ENCODE measurements at places on chromosomes 12 and 14.

DNA sequence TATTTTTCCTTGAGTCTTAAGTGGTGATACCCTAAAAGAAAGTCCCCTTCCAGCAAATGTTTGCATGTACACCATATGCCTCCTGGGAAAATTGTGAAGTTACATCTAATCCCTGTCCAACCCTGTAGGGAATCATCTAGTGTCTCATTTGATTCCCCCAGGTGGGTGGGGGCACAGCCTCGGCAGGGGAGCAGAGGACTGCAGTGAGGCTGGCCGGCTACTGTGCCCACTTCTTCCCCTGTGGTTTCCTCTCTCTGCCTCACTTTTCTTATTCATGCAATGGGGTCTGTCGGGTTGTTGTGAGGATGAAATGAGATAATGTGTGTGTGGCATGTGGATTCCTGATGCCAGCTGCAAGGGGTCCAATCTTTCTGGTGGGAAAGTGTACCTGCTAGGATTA, 6.0 kb downstream of the PAPLN start:
- no peak for DNase-seq

DNA sequence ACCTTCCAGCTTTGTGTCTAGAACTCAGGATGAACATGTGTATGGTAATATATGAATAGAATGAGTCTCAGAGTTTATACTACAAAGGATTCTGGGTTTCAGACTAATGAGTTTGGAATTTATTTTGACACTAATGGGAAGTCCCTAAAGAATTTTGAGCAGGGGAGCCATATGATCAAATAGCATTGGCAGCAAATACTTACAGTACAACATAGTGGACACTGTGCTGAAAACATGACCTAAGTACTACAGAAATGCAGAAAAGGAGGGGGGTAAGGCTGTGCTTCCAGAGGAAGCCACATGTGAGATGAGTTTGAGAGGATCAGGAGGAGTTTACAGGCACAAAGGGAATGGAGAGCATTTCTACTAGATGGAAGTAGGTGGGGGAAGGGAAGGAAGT, 225.8 kb downstream of the C12orf42 start:
- DNase-seq = no peak

DNA sequence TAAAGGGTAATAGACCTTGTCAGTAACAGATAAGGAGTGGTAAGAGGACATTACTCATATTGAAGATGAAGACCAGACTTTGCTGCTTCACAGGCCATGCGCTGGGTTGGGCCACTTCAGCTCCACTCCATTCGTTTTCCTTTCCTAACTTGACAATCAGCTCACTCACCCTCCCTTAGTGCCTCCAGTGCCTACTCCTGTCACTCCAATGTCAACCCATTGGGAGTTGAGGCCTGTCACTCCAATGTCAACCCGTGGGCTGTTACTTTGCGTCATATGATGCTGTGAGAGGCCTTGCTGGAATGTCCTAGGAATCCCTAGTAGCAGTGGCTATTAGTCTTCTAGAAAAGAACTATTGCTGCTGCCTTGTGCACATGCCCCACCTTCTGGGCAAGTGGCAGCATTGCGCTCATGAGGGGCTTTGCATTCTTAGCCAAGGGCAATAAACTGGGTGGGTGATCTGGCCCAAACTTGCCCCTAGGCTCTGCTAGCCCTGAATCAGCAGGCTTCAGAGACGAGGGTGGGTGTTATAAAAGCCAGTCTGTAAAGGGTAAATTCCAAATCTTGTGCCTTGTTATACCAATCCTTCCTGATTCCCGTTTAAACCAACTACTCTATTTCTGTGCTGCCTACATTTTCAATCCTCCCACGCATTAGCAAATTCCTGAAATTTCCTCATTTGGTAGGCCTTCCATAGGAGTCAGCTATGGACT, 36.1 kb downstream of the BAZ2A start:
- DNase-seq = no peak

DNA sequence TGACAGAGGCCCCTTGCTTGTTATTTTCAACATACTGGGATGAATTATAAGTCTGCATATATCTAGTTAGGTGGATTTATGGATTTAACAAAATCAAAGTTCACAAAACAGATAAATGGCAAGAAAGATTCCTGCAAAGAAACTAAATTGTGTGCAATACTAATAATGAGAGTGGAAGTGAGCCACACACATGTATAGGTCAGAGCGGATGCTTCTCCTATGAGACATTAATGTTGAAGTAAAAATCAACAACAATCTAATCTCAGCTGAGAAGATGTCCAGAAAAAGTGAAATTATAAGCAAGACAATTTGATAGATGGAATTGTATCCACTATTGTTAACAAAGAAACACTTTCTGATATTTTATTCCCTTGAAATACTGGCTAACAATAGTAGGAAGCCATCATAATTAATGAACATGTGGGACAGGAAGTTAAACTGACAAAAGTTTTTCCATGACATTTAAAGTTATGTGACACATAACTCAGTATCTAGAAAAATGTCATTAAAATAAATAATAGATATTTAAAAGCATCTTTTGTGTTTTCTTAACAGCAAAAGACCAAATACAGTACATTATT, 39.7 kb downstream of the RAD51B start:
- no peak for DNase-seq

DNA sequence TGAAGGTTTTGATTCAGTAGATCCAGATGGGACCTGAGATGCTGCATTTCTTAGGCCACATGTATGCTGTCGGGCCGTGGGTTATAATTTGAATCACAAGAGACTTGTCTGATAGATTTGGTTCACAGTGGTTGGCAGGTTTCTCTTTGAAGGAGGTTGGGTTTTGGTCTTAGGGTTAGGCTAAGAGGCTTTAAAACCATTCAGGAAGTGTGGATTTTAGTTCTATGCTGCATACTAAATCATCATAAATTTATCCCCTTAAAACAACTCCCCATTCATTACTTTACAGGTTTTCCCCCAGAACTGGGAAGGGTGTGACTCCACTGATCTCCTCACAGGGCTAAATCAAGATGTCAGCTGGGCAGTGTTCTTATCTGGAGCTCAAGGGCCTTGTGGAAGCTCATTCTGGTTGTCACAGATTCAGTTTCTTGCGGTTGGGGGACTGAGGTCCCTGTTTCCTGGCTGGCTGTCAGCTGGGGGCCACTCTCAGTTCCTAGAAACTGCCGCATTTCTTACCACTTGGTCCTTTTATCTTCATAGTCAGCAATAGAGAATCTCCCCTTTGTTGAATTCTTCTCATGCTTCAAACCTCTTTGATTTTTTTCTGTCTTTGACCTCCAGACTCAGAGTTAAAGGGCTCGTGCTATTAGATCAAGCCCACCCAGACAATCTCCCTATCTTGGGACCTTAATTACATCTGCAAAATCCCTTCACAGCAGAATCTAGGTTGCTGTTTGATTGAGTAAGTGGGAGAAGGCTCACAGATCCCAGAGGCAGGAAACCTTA, 20.6 kb upstream of the PCNX1 start:
- DNase-seq = no peak

DNA sequence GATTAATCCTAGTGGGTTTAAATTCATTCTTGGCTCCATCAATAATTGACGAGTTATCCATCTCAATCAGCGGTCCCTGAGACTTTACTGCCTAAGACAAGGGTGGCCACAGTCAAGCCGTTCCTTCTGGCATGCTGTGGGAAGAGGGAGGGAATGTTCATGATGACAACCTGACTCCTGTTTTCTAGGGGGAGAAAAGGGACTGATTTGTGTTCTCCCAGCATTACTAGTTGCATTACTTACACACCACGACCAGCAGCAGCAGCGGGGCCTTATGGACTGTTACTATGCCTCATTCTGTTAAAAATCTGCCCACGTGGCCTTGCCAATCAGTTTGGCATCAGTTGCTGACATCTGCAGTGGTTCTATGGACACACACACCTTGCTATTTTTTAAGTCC, 29.9 kb downstream of the PLEKHG7 start:
- DNase-seq = no peak

DNA sequence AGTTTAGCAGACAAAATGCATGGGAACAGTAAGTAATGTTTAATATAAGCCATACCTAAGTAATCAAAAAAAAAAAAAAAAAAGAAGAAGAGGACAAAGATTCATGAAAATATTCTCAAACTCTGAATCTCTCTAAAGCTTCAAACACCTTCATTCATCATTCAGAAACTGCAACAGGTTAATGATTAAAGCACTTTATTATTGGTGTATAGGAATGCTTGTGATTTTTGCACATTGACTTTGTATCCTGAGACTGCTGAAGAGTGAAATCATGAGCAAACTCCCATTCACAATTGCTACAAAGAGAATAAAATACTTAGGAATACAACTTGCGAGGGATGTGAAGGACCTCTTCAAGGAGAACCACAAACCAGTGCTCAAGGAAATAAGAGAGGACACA, 278.4 kb upstream of the DCN start:
- DNase-seq = no peak

DNA sequence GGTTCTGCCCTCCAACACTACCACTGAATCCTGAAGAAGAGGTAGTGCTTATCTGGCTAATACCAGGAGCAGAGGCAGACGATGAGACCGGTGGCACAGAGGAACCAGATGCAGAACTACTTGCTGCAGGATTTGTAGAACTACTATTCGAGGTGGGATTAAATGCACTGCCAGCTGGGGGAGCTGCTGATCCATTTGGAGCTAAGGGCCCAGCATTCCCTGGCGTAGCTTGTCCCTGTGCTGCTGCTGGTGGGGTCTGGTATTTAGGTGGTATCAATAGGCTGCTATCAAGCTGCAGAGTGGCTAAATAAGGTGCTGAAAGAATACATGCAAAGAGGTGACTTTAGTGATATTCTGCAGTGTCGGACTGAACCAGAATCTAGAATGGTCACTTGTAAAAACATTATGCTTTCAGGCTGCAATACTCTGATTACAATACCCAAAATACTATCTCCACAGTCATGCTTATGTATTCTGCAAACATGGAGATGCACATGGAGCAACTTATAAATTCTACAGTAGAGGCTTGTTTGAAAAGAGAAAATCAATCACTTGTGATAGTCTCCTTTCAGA, 294.2 kb downstream of the MED13L start:
- DNase-seq = no peak

- DNase-seq = no peak
Measured at GRCh38 chr14:32230181-32230580, 27.1 kb upstream of the RNU6-8 start.

DNA sequence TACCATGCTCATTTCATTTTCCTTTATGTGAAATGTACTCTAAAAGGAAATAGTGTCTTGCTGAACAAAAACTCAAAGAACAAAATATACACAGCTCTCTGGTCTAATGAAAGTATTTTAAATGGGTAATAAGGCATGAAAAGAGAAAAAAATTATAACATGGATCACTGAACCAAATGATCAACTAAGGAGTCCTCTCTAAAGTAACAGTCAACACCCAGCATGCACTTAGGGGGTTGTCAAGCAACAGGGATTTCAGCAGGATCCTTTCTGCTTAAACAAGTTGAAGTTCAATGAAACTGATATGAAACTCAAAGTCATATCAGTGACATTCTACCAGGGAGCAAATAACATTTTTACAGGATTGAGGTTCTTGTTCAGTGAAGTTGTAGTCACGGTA, 398.8 kb downstream of the SEC23A start:
- DNase-seq = no peak

GRCh38 chr14:51730684-51731083, 79.0 kb downstream of the FRMD6 start:
- DNase-seq = no peak

- no peak for DNase-seq
Measured at GRCh38 chr12:17301544-17301943, 695.6 kb upstream of the LMO3 start.

DNA sequence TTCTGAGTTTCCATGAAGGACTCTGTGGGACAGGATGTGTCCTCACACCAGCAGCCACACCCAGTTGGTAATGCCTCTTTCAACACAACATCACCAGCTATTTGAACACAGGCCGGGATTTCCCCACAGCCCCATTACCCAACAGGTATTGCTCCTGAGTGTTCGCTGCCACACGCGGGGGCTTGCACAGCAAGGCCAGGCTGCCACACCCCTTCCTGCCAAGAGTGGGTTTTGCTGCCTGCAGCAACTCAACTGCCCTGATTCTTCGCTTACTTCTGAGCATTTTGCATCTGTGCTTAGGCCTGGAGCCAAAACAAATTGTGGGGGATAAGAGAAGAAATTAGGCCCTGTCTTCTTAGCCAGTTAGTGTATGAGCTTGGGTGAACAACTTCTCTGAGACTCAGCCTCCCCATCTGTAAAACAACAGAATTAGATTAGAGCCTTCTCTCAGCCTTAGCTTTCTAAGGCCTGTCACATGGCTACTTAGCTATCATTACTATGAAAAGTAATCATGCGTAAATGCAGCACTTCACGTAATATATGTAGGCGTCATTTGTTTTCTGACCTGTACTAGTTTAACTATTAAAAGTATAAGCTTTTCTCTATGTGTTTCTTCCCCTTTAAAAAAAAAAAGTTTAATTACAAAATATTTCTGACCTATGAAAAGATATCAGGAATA, 20.0 kb downstream of the CKAP4 start:
- DNase-seq = no peak
